ENCODE measurements at places on chromosomes 5 and 9.

- DNase-seq: no peak
These were observed 16.2 kb upstream of the TCOF1 start for GRCh38 chr5:150341331-150341730.

- DNase-seq: peak; percentile 51
These were observed 1639.4 kb upstream of the C9orf72 start for GRCh38 chr9:29212397-29213387.

DNA sequence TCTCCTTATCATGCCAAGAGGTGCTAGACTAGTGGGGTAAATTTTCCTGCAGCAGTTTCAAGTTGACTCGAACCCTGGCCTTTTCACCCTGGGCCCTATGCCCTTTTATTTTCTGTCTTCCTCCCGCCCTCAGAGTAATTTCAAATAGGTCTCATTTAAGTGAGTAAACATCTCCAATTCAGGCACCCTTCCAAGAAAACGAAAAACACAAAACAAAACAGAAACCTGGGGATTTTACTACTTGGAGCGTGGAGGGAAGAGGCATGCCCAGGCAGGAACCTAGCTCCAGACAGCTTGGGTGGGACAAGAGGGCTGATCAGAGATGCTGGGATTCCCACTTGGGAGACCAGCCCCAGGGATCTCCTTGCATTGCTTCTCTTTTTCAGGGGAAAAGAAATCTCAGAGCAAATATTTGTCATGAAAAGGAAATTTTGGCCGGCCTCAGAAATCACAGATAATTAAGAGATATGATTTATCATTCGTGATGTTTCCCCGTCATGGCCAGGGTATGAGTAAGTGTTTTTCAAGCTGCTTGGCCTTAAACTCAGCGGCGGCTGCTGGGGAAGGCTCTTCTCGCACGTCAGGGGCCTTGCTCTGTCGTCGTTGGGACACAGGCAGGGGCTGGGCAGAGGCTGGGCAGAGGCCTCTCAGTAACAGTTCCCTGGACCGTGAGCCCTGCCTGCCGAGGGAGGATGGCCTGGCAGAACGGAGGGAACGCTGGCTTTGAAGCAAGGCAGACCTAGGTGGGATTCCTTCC is 248.6 kb upstream of the KLF4 start:
- no peak for DNase-seq

DNA sequence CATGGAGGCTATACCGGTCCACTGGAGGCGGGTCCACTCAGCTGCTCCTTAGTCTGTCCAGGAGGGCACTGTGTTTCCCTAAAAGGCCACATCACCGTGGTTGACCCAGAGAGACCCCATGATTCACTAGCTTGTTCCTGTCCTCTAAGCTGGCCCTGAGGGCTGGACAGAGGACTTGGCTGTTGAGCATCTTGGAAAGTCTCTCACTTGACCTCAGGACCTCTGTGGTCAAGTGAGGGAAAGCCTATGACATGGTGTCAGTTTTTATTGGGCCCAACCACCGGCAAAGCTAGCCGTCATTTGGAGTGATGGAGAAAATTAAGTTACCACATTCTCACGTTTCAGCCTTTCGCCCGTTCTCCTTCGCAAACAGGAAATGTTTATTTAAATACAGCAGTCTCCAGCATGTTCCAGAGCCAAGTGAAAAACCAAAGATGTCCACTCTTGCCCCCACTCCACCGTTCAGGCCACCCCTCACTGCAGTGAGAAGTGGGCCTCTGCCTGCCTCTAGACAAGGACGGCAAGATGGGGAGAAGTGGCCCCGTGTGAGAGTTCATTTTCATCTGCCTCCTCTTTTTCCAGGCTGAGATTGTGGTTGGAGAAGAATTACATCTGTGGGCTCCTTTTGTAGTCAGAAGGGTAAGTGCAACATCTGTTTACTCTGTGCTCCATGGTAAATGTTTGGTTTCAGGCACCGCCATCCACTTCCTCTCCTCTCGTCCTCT is 4.4 kb downstream of the SLIT3 start:
- no peak for DNase-seq

- DNase-seq: no peak
These were observed 31.7 kb downstream of the BASP1 start for GRCh38 chr5:17249029-17249634.

DNA sequence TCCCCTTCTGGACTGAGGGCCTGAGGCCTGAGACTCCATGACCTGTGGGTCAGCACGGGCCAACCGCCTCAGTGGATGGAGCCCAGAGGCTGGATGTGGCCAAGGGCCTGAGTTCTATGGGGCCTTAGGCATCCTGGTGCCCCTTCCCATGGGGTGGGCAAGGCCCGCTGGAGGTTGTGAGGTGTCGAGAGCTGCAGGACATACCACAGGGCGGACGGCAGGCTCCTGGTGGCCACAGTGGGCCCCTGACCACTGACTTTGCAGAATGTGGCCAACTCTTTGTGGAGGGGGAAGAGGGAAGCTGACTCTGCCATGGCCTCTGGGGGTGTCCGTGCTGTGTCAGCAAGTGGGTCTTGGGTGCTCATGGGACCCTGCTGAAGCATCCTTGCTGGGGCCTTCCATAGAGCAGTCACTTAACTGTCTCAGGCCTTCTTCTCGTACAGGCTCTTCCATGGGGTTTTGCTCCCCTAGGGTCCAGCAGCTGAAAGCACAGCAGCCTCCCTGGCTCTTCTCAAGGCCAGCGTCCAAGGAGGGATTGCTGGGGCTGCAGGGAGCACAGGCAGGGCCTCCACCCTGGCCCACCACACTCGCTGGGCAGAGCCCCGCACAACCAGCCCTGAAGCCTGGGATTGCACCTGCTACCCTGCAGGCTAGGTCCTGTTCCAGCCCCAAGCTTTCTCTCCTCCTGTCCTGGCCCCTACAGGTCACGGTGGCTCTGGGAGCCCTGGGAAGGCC is 21.6 kb upstream of the SLC9A3 start:
- no peak for DNase-seq

GRCh38 chr5:98631311-98632054 is 142.0 kb upstream of the RGMB start:
- DNase-seq: no peak

DNA sequence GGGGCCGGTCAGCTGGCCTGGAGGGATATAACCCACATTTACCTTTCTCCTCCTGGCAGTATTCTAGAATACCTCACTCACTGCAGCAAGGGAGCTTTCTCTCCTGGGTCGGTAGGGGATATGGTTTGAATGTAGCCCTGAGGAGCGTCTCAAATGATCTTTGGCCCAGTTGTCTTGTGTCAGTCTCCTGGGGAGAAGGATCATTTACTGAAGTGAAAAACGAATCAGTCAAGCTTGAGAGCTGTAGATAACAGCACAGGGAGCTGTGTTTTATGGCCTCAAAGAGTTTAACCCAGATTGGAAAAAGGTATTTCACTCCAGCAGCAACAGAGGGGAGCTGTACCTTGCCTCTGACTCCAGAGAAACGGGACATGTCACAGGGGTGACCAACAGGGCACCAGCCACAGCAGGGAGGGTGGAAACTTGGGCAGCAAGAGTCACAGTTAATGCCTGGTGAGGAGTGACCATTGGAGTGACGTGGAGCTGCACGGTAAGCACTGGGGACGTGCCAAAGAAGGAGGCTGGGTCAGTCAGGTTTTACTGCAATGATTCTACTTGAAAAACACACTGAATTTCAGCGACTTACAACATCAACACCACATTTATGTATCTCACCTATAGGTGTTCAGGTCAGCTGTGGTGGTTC is 29.8 kb upstream of the ZFR start:
- DNase-seq: no peak

DNA sequence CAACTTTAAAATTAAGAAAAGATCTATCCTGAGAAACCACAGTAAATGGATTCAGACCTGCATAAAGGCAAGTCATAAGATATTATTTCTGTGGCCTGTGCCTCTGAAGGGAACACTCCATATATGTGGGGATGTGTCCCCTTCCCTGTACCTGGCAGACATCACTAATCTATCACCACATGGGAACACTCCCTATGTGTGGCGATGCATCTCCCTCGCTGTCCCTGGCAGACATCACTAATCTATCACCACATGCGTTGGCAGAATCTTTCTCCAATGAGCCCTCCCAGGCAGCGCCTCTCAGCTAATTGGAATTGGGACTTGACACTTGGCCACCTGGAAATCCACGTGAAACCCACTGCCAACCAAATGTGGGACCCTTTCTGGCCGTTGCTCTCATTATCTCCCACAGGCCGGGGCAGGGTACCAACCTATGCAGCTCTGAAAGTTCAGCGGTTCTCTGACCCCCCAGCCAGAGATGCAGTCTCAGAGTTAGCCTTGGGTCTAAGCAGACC is 25.2 kb upstream of the ASS1 start:
- no peak for DNase-seq

DNA sequence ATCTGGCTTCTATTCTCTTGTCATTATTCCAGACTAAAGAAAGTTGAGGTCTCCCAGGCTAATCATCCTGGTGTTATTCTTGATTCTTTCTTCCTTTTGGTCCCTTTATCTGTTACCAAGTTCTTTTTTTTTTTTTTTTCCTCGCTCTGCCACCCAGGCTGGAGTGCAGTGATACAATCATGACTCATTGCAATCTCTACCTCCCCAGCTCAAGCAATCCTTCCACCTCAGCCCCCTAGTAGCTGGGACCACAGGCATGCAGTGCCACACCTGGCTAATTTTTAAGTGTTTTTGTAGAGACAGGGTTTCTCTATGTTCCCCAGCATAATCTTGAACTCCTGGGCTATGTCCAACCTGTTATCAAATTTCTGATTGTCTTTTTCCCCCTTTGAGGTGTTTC is 126.6 kb upstream of the DHFR start:
- DNase-seq: no peak

DNA sequence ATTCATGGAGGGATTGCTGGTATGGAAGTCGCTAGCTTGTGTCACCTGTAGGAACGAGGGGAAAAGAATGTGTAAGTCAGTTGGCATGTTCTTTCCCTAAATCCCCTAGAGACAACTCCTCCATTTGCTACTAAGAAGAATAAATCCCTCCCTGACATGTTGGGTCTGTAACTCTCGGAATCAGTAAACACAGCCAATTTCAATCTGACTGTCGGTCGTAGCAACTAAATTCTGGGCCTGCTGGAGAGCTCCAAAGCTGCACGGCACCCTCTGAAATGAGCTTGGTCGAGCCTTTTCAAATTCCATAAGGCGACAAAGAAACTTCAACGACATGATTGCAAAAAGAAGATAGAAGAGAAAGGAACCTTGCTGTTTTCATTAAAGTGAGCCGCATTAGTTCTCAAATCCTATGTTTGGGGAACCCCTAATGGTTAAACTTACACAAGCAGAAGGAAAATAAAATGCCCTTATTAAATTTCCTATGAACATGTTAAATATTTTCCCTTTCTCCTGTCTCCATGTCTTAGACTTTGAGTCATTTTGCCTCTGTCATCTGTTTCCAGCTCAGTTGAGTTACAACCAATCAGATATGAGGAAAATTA is 735.8 kb upstream of the WWC1 start:
- DNase-seq: no peak

- no peak for DNase-seq
These were observed 5.7 kb downstream of the NFIB start for GRCh38 chr9:14307989-14308852.

DNA sequence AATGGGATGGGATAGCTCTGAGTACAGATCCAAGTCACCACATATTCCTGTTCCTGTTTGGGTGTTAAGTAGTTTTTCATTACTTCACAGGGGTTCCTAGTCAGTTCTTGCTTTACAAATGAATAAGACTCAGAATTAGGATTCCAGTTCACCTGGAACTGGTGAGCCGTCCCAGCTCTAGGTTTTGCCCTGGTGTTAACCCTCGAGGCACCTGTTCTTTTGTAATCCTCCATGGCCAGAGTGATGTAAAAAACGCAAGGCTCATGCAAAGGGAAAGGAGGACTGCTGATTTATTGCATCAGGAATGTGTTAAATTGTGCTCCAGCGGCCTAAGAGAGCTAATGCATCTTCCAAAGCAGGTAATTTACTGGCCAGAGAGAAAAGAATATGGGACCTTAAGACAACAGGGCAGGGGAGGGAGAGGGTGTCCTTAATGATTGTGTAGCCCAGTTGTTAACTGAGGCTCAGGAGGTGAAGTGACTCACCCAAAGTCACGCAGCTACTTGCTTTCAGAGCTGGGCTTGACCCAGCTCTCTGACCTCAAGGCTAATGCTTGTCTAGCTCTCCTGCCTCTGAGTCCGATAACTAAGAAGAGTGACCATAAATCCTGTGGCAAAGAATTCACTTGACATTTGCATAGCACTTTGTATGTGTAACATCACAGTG is 70.5 kb downstream of the DMRT2 start:
- DNase-seq: no peak

GRCh38 chr5:142508591-142508990 is 177.3 kb downstream of the FGF1 start:
- DNase-seq: no peak

DNA sequence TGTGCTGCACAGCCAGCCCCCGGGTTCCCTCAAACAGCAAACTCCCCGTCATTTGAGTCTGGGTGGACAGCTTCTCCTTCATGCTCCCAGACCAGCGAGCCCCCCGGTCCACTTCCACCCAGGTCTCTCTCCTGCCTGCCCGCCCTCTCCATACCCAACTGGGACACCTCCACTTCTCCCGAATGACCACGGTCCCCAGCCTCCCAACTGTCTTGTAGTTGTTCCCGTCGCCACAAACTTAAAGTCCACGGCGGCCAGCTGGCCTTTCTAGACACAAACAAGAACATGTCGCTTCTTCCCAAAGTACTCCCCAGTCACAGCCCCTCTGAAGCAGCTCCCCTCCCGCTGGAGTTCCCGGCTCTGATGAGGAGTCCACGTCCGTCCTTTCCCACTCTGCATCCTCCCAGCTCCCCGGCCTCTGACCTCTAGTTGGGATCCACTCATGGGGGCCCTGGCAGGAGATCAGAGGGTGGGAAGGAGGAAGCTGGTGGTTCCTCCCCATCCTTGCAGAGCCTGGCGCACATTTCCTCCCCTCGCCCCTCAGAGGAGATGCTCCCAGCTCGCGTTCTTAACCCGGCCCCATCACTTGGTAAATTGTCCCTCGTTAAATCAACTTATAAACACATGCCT is 24.1 kb upstream of the PPP1R26 start:
- DNase-seq: no peak

DNA sequence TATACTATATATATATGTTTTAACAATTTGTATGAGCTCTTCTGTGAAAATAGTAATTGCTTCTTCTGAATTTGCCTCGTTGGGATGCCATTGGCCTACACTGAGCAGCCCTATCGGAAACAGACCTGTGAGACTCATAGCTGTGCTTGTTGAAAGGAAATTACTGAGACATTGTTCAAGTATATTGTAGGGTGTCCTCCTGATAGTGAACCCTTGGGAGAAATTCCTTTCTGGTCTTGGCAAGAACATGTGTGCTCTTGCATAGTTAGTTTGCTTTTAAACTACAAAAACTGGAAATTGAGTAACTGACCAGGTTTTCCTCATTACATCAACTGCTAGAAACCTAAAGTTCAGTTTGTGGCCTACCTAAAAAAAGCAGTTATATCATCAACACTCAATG is 160.9 kb downstream of the LURAP1L start:
- DNase-seq: no peak

GRCh38 chr9:73093740-73094379 is 57.8 kb upstream of the ANXA1 start:
- DNase-seq: no peak

GRCh38 chr9:129362287-129363000 is 184.4 kb upstream of the IER5L start:
- DNase-seq: no peak

All from activated CD8-positive, alpha-beta memory T cell treated with anti-CD3 and anti-CD28 coated beads, Interleukin-2, amount 50 U/mL, for 48 hours (primary cell).